ENCODE measurements at places on chromosomes 13 and 19.

DNA sequence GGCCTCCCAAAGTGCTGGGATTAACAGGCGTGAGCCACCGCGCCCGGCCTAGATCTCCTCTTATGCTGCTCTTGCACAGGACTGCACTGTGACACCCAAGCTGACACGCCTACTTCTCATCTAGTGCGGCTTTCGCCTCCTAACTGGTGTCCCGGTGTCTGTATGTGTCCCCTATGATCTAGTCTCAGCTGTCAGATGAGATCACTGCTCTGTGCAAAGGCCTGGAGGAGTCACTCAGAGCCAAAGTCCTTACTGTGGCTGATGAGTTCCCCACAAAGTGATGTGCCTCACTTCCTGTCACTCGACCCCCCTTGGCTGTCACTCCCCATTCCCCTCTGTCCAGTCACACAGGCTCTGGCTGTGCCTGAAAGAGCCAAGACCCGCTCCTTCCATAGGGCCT is 2.5 kb downstream of the ZNF556 start:
- H3K36me3 ChIP-seq, result no peaks in the 10 kb centered on the region
- no peak overlapping the region for H3K4me3 ChIP-seq
- peaks cover 11% of the 10 kb centered on the region for H3K27me3 ChIP-seq

DNA sequence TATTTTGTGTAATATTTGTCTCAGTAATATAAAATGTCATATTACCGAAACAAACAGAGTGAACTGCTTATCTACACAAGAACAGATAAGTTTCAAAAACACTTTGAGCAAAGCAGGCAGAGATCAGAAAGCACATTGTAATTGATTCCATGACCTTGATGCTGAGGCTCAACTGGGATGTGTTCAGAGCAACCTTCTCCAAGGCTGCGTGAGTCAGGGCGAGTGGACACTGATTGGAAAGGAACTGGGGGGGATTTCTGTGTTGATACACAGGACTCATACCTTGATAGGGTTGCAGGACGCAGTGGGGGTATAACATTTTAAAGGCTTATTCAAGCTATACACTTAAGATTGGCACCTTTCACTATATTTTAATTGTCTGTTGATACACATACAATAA is 1136.3 kb downstream of the UQCRFS1 start:
- no peaks in the 10 kb centered on the region for H3K4me1 ChIP-seq
- no peak overlapping the region for H3K27ac ChIP-seq
- no peak for DNase-seq
- H3K36me3 ChIP-seq, result peaks cover 4% of the 10 kb centered on the region

- H3K4me1 ChIP-seq, result peaks cover 9% of the 10 kb centered on the region
- peaks cover 27% of the 10 kb centered on the region for H3K36me3 ChIP-seq
- DNase-seq, result no peak
- no peaks in the 10 kb centered on the region for H3K27me3 ChIP-seq
Observed at GRCh38 chr13:45292176-45292575, 48.8 kb downstream of the TPT1 start.

DNA sequence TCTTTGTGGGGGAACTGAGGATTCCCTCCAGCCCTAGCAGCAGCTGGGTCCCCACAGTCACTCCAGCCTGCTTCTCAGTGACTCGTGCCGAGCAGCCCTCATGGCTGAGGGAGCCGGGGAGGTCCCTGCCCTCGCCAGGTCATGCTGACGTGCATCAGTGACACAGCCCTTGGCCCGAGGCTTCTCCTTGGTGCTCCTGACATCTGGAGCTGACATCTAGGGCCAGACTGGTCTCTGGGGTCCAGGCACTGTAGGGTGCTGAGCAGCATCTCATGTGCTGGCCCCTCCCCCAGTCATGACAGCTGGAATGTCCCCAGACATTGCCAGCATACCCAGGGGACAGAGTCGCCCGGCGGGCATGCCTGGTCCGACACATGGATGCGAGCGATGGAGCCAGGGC is 14.4 kb downstream of the COMP start:
- no peak overlapping the region for H3K4me3 ChIP-seq
- H3K27ac ChIP-seq, result no peak overlapping the region
- no peaks in the 10 kb centered on the region for H3K4me1 ChIP-seq
- no peaks in the 10 kb centered on the region for H3K36me3 ChIP-seq
- H3K27me3 ChIP-seq, result no peaks in the 10 kb centered on the region

GRCh38 chr13:40502236-40502635 is 164.2 kb downstream of the FOXO1 start:
- DNase-seq, result no peak
- H3K27ac ChIP-seq, result no peak overlapping the region
- peaks cover 9% of the 10 kb centered on the region for H3K27me3 ChIP-seq
- H3K4me3 ChIP-seq, result no peak overlapping the region

GRCh38 chr19:28509079-28509895 is 703.7 kb downstream of the UQCRFS1 start:
- H3K36me3 ChIP-seq, result no peaks in the 10 kb centered on the region
- no peak overlapping the region for H3K27ac ChIP-seq
- DNase-seq, result no peak
- no peaks in the 10 kb centered on the region for H3K27me3 ChIP-seq

DNA sequence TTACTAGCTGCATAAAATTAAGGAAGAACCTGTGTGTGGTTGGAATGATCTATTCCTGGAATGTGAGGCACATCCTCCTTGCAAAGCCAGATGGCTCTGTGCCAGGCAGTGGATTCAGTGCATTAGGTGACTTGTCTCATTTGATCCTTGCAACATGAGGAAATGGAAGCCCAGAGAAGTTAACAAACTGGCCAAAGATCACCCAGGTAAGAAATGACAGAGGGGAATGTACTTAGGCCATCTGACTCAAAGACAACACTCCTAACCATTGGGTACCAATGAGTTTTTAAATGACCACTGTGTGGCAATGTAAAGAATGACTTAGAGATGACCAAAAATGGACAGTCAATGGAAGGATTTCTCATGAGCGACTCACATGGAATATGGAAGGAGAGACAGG is 114.2 kb upstream of the RXFP2 start:
- H3K27ac ChIP-seq, result no peak overlapping the region
- no peaks in the 10 kb centered on the region for H3K27me3 ChIP-seq
- H3K36me3 ChIP-seq, result no peaks in the 10 kb centered on the region
- no peaks in the 10 kb centered on the region for H3K4me1 ChIP-seq

DNA sequence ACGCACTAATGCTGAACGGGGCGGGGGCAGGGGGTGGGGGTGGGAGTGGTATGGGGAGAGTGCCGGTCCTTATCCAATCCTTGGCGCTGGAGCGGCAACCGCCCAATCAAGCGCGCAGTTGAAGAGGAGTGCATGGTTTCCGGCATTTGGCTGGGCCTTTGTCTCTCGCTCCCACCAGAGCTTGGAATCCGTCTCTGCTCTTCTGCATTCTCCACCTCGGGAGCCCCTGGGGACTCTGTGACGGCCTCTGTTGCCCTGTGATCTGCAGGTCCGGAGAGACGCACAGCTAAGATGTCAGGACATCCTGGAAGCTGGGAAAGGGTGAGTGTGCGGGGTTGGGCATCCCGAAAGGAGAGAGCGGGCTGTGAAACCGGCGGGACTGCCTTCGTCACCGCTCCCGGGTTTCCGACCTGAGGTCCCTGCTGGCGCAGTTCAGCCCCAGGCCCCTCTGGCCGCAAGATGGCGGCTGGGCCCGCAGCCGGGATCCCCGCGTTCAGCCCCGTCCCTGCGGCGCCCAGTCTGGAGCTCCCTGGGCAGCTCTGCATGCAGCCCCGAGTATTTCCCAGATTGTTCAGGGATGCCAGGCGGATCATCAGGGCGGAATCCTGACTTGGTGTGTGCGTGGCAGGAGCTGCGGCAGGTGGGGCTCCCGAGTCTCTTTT is 53.6 kb upstream of the ZNF254 start:
- DNase-seq, result peak; percentile 69
- H3K27ac ChIP-seq, result peak overlapping the region; percentile 98
- no peaks in the 10 kb centered on the region for H3K27me3 ChIP-seq
- peaks cover 39% of the 10 kb centered on the region for H3K4me1 ChIP-seq

GRCh38 chr13:112770504-112770903 is 80.7 kb downstream of the ATP11A start:
- peaks cover 34% of the 10 kb centered on the region for H3K4me1 ChIP-seq
- H3K27ac ChIP-seq, result no peak overlapping the region
- no peak overlapping the region for H3K4me3 ChIP-seq
- H3K27me3 ChIP-seq, result no peaks in the 10 kb centered on the region

DNA sequence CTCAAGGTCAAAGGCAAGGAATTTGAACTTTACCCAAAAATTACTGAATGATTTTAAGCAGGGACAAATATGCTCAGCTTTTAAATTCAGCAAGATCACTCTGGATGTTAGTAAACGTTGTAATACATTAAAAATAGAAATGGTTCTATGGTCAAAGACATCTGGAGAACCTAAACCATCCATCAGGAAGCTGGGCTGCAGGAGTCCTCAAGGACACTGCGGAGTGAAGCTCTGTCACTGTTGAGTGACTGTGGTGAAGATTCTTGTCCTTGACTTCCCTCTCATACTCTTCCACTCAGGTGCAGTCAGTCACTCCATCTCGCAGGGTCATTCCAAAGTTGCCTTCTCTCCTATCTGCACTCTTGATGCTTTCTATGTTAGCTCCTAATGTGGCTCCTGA is 450.7 kb downstream of the FOXO1 start:
- no peaks in the 10 kb centered on the region for H3K36me3 ChIP-seq
- H3K4me3 ChIP-seq, result no peak overlapping the region
- H3K27ac ChIP-seq, result no peak overlapping the region
- H3K4me1 ChIP-seq, result peaks cover 16% of the 10 kb centered on the region

All from effector memory CD8-positive, alpha-beta T cell (primary cell).